SK-N-SH (cell line): ENCODE measurements at places on chromosomes 5 and 9. TPM values are rescaled to one million over a fixed set of nuclear protein-coding genes. Genes with fewer than 3 reads are reported as not detected.

GRCh38 chr5:162096448-162096847, 28.9 kb downstream of the GABRG2 start:
- no peak overlapping the region for H3K4me3 ChIP-seq
- H3K4me1 ChIP-seq, result no peaks in the 10 kb centered on the region
- no peak overlapping the region for H3K27ac ChIP-seq
- DNase-seq, result no peak

GRCh38 chr5:65062469-65063083, 293.8 kb downstream of the CWC27 start:
- H3K4me3 ChIP-seq, result no peak overlapping the region
- no peak for DNase-seq
- no peaks in the 10 kb centered on the region for H3K36me3 ChIP-seq
- H3K27ac ChIP-seq, result peak overlapping the region; percentile 77; the same call in 1 of the 2 replicates

DNA sequence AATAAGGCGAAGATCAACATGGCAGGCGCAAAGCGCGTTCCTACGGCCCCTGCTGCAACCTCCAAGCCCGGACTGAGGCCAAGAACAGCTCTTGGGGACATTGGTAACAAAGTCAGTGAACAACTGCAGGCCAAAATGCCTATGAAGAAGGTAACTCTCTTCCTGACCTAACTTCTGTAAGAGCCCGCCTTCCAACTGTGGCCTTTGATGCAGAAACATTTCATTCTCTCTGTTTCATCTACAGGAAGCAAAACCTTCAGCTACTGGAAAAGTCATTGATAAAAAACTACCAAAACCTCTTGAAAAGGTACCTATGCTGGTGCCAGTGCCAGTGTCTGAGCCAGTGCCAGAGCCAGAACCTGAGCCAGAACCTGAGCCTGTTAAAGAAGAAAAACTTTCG, 979 bp downstream of the CCNB1 start:
- peak overlapping the region; percentile 74; the same call in 1 of the 2 replicates for H3K27ac ChIP-seq
- peaks cover 10% of the 10 kb centered on the region for H3K4me1 ChIP-seq
- peaks cover 13% of the 10 kb centered on the region for H3K36me3 ChIP-seq
- no peak for DNase-seq
- peak overlapping the region; percentile 96 for H3K4me3 ChIP-seq

DNA sequence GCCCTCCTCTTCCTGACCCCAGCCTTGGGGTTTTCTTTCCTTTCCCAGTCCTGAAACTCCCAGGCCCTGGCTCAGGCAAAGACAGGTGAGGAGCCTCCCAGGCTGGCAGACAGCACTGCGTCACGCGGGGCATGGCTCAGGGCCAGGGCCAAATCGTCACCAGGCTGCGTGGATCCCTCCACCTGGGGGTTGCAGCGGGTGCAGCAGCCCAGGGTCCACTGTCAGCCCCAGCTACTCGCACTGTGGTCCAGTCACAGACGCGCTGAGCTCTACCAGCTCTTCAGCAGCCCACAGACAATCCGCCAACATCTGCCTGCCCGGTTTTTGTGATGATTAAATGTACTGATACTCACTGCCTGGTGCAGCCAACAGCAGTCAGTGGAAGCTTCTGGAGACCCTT, 12.1 kb downstream of the FAM78A start:
- H3K4me3 ChIP-seq, result no peak overlapping the region
- no peaks in the 10 kb centered on the region for H3K4me1 ChIP-seq
- no peaks in the 10 kb centered on the region for H3K27me3 ChIP-seq
- H3K36me3 ChIP-seq, result no peaks in the 10 kb centered on the region
- peak; percentile 74 for DNase-seq

- H3K27ac ChIP-seq, result no peak overlapping the region
- H3K36me3 ChIP-seq, result no peaks in the 10 kb centered on the region
- H3K4me3 ChIP-seq, result no peak overlapping the region
- H3K27me3 ChIP-seq, result peaks cover 36% of the 10 kb centered on the region
- no peaks in the 10 kb centered on the region for H3K4me1 ChIP-seq
- peak; percentile 51 for DNase-seq
Observed at GRCh38 chr5:177982072-177982727, 13.8 kb downstream of the PROP1 start.

DNA sequence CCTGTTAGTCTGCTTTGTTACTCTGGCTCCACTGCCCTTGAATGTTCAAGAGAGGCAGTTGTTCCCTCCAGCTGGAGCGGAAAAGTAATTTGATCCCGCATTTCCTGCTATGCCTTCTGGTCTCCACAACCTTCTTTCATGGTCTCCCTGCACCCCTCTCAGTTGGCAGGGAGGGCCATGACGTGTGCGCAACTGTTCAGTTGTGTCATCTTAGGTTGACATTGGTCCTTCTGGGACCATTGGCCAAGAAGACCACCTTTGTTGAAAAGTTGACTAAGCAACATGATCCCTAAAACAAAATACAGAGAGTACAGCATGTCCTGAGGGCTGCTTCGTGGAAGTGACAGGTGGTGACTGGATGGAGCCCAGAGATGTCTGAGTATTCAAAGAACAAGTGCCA, 192.5 kb upstream of the TUT7 start:
- DNase-seq, result no peak
- peaks cover 44% of the 10 kb centered on the region for H3K4me1 ChIP-seq
- H3K27ac ChIP-seq, result no peak overlapping the region
- no peak overlapping the region for H3K4me3 ChIP-seq
- no peaks in the 10 kb centered on the region for H3K36me3 ChIP-seq

DNA sequence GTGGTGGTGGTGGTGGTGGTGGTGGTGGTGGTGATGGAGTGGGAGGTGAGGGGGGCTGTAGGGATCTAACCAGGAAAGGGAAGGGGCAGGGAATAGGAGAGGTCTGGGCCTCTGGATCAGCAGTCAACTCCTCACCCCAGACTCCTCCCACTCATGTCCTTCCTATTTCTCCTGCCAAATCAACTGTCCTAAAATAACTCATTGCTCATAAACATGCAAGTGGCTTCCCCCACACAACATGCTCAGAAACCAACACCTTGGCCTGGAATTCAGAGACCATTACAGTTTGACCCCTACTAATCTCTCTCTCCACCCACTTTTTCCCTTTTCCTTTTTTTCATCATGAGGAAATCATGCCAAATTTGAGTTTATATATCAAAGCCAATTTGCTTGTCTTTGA, 8.4 kb upstream of the FSD1L start:
- no peaks in the 10 kb centered on the region for H3K27me3 ChIP-seq
- DNase-seq, result no peak
- H3K4me1 ChIP-seq, result no peaks in the 10 kb centered on the region

Gene TSSK1B
- 0.05 TPM in 2 replicates for polyA plus RNA-seq

Gene CNOT6
- polyA plus RNA-seq, result 9.3 and 17.1 TPM in 2 replicates

Gene TPPP
- 0.05 and 0.10 TPM in 2 replicates for polyA plus RNA-seq

Gene TMCO6
- 27.7 and 31.7 TPM in 2 replicates for polyA plus RNA-seq

Gene SETD9
- polyA plus RNA-seq, result 12.2 and 16.8 TPM in 2 replicates

Gene KCNMB1
- not detected in 2 replicates for polyA plus RNA-seq
